ENCODE measurements at places on chromosomes 12 and 14.
A peak's percentile ranks its signal among the peaks of the same experiment; 100 is the strongest.

GRCh38 chr14:99790978-99791376 is 2.2 kb upstream of the EML1 start:
- no peak for DNase-seq

- DNase-seq: peak; percentile 85
These were observed at the start of gene KCNH3 for GRCh38 chr12:49538510-49539403. Gene KCNH3 (plus strand): TSS chr12:49539030. CDS start chr12:49539417, 387 bp downstream.

DNA sequence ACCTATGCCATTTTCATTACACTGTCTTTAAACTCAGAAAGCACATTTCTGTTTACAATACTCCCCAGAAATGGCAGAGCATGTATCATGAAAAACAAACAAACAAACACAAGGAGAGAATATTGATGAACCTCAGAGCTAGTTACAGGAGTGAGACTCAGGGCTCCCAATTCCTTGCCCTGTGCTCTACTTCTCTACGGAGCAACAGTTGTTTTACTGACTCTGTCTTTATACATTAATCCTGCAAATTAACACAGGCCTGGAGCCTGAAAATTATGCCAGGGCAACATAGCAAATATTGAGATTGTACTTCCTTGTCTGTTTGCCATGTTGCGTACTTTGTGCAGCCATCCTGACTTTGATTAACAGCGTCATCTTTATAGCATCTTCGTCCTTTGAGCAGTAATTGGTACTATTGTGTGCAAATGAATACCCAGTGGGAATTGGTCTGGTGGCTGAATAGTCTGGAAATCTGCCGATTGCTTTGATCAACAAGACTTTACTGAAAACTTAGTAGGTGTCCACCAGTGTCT is 15.2 kb upstream of the AKAP6 start:
- no peak for DNase-seq

DNA sequence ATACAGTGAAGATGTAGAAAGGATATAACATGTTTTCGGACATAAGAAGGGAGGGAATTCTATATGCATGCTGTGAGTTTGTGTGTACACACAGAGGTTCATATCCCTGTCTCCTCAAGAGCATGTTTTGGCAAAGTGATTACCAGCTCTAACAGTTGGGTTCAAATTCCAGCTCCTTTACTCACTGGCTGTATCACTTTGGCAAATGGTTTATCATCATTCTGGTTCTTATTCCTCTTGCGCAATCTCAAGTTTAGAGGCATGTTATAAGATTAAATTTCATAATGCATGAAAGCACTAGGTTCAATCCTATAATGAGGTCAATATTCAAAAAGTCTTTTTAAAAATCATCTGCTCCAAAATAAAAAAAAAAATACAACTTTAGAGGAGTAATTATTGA is 107.7 kb upstream of the LRFN5 start:
- DNase-seq: no peak

- DNase-seq: no peak
These were observed 7.3 kb downstream of the FKBP11 start for GRCh38 chr12:48917857-48918537.

- DNase-seq: peak; percentile 77
These were observed 37.6 kb downstream of the ATG14 start for GRCh38 chr14:55373784-55374705.

DNA sequence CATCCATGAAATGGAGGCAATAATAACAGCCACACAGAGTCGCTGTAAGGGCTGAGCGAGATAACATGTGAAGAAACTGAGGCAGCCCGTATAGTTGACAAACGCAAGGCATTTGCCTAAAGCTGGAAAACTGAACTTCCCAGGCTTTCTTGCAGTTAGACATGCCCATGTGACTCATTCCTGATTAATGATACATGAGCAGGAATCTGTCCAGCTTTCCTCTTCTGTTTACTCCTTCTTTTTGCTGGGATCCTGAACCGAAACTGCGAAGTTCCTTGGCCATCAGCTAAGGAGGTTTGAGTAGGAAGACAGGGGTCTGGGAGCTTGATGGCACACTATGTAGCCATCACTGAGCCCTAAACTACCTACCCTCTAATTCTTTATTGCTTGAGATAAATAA is 52.2 kb downstream of the ST8SIA1 start:
- no peak for DNase-seq

GRCh38 chr12:126114441-126114840 is 1049.2 kb downstream of the AACS start:
- no peak for DNase-seq

DNA sequence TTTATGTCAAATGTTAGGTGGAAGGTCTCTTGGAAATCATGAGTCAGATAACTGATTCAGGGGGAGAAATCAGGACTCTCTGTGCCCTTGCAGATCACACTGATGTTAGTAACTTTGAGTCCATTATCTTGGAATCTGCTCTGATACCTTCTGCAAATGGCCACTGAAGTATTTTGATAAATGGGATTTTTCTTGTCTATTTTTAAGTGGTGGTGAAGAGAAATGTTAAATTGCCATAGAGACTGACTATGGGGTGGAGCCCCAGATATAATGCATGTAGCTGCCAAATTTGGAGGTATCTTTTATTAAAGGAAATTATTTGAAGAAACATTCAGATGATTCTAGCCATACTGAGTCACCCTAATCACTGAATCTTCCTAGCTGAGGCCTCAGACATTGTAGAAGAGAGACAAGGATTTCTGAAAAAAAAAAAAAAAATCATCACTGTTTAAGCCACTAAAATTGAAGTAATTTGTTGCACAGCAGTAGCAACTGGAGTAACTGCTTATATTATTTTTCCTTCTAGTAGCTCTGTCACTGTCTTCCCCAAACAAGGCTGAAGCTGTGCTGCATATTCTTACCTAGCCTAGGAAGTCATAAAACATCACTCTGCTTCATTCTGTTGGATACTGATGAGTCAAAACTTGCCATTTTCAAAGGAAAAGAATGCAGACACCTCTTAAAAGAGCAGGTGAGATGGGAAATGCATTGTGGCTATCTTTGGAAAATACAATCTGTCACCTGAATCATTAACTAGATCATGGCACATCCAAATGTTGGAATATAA is 36.0 kb upstream of the CLEC14A start:
- no peak for DNase-seq

GRCh38 chr14:66508846-66509621 is 1.1 kb downstream of the GPHN start:
- DNase-seq: peak; percentile 61

DNA sequence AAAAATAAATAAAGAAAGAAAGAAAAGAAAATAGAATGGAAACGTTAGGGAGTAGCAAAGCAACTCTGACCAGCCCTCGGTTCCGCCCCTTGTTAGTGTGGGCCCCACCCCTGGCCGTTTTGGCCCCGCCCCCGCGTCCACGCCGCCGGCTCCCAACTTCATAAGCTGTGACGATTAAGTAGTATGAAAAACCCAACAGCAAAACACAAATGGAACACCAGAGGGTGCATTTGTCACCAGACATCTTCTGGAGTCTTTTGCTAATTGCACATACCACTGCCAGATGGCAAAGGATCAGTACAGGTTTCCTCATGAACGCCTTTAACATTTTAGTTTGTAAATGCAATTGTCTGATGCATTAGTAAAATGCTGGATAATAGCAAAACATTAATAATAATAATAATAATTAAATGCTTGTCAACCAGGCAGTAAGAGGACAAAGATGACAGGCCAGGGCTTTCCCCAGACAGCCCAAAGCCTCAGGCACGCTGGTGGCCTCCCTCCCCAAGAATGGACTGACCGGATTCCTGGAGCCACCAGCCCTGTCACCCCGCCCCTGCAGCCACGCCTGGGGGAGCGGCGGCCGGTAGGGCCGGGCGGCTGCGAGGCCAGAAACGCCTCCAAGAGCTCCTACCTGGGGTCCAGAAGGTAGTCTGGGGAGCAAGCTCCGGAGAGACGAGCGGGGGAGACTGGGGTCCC is 23.6 kb downstream of the HSP90AA1 start:
- peak; percentile 82 for DNase-seq

Data from activated CD4-positive, alpha-beta T cell treated with anti-CD3 and anti-CD28 coated beads, Interleukin-2, Interleukin-6, amounts not matched to agents 100 ng/mL and 50 ng/mL, durations not matched to agents 16 hours and 8 hours (primary cell).